ENCODE measurements at places on chromosomes 4 and X.

DNA sequence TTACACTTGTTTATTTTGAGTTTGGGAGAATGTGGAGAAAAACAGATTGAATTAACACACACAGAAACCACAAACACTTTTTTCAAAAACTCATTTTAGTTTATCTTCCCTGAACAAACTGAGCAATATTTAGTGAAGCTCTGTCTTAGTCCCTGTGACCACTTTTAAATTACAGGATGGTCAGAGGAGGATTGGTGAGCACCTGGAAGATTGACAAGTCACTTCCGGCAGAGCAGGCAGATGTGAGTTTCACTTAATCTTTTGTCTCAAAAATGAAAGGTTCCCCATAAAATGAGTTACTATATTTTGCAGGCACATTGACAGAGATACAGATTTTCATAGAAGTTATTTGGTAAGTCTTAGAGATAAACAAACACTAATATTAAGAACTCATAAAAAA, 970.1 kb downstream of the ADGRL3 start:
- DNase-seq: no peak

GRCh38 chrX:21725496-21725895, 32.4 kb downstream of the SMPX start:
- no peak for DNase-seq

DNA sequence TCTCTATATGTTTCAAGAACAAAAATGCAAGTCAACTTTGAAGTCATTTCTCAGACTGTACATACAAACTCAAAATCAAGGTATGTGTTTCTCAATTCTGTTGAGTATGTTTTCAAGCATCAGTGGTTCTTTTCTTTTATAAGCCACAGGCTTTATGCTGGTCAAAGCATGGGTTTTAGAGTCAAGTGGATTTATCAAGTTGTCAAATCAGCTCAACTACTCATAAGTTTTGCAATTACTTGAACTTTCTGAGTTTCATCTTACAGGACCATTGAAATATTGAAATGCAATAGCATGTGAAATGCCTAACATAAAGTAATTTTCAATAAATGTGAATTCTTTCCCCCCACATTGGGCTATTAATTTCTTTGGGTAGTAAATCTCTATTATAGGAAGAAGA, 239.9 kb upstream of the DKK2 start:
- no peak for DNase-seq

GRCh38 chr4:48331577-48332330, 9.6 kb upstream of the SLAIN2 start:
- no peak for DNase-seq

GRCh38 chrX:146481735-146482134, 327.8 kb upstream of the CXorf51B start:
- no peak for DNase-seq

- no peak for DNase-seq
Observed at GRCh38 chr4:76447393-76447851, 12.4 kb downstream of the SHROOM3 start.

DNA sequence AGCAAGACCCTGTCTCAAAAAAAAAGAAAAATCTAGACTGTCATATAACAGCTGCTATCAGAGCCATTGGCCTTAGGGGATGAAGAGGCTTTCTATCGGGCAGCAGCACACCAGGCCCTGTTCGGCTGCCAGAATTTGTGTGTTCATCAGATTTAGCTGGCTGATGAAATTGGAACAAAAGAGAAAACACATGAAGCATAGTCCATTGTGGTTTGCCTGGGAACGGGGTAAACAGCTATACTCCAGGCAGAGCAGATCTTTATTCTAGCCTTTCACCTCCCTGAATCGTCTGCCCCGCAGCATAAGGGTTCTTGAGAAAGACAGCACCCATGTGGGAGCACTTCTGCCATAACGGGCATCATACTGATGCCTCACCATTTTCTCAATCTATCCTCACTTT, 11.6 kb downstream of the TKTL1 start:
- no peak for DNase-seq

- DNase-seq: no peak
Observed at GRCh38 chr4:72983709-72984108, 85.8 kb downstream of the COX18 start.

DNA sequence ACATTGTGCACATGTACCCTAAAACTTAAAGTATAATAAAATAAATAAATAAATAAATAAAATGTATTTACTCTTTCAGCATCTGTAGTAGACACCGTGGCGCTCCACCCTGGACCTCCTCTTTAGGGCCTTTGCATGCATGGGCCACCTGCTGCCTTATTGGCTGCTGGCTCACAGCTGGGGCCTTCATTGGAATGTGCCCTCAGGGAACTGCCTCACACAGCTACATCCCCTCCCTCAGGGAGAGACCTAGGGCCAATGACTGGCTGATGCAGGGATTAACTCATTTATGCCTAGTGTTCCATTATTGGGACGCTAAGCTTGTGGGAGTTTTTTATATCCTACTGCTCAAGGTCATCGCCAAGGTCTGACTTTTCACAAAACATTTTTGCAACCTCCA, 302.9 kb upstream of the FTHL17 start:
- DNase-seq: no peak

DNA sequence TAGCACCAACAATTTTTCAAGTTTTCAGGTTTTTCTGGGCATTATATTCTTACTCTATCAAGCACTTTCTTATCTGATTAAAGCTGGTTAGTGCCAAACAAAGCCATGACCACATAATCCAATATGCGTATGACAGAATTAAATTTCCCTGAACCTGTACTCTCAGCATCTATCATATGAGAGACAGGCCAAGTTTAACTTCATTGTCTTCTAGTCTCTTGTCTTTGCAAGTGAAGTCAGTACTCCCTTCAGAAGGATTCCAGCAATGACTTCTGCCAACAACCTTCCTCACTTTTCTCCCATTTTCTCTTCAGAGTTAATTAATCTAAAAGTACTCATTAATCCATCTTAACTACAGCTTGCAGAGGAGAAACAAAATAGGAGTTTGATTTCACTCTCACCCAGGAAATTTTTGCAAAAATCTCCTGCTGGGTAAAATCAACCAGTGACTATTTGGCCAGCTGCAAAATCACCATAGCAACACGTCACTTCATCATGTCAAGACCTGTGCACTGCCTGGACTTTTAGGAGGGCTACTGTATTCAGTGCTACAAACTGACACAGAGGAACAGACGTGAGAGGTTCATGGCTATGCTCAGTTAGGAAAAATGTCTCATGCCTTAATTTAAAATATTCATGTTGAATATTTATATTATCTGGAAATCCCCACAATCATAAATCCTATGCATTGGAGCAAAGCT, 208.4 kb downstream of the ANTXR2 start:
- no peak for DNase-seq

GRCh38 chr4:47071901-47072341, 40.6 kb downstream of the GABRB1 start:
- no peak for DNase-seq

- no peak for DNase-seq
Observed at GRCh38 chr4:124529131-124529530, 183.4 kb downstream of the ANKRD50 start.

DNA sequence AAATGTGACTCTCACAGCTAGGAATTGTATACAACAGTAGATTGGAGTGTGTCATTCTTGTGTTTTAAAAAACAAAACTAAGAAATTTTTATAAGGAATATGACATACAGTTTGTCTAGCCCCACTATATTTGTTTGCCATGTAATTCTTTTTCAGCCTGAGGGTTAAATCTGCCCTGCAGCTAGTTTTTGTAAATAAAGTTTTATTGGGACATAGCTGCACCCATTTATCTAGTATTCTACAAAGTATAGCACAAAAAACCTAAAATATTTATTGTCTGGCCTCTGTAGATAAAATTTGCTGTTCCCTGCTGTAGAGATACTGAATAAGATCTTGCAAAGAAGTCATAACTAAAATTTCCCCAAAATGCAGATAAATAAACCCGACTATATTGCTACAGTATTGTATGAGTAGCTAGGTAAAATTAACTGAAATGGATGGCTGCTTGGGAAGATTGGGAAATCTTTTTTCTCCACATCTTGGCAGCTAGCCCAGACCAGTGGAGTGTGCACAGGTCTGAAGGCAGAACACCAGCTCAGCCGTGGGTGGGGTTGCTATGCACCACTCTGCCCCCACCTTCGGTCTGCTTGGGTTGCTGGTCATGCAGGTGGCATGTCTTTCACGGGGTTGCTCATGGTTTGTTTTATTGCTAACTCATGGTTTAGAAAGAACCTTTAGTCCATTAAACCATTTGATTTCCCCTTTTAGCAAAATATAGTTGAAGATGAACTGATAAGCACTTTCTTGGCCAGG, 127.9 kb downstream of the KLHL8 start:
- no peak for DNase-seq

DNA sequence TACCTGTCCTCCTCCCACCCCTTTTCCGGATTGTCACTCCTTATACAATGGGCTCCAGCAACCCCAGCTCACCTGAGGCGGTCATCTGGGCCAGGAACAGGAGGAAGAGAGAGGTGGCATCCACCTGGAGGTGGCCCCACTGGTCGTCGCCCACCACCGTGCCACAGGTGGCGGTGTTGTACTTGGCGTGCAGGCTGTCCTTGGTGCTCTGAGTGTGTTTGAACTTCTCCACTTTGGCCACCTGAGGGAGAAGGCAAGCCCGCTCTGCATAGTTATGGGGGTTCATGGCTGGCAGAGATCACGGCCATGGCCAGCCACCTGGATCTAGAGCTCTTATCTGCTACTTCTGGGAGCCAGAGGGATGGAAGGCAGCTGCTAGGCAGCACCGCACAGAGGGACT, 32.9 kb downstream of the PHKA2 start:
- no peak for DNase-seq

DNA sequence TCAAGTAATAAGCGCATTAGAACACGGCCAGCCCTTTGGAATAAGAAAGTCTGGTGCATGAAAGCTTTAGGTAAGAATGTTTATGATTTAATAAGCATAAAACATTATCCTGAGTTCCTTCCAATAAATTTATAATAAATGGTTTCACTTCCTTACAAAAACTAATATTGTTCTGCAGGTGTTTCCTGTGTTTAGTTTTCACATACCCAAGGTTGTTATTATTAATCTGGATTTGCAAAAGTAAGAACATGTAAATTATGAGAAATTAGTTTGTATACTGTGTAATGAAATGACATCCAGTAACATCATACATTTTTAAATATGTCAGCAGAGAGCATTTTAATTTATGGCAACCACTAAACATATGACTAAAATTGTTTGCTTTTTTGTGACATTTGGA, 72.1 kb downstream of the BANK1 start:
- no peak for DNase-seq

DNA sequence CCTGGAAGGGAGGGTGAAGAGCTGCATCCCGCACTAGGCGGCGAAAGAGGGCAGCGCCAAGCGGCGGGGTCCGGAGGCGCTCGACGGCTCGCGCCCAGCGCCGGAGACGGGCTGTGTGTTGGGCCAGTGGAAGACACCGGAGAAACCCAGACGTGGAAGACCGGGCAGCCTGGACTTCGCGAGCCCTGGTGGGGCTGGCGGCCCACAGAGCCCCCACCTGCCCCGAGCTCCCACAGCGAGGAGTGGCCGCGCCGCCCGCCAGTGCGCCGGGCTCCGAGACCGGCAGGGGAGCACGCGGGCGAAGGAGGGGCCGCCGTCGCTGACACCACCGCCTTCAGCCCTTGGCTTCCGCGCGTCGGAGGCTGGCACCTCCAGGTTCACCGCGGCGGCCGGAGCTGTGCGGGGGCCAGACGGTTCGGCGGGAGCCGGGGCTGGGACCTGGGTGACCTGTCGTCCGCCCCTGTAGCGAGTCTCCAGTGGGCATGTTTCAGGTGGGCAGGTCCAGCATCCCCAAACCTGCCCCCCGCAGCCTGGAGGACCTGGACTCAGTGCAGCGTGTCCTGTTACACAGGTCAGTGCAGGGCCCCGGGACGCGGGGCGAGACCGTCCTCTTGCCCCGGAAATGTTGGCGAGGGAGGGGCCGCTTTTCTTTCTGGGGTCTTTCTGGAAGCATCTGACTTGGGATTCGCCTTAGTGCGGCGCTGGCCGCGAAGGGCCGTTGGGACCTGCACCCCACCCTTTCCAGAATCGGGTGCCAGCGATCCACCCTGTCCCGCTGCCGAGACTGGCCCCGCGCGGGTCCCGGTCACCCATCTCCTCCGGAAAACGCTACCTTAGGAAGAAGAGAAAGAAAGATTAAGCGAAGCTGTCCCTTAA, 9.6 kb upstream of the INTU start:
- no peak for DNase-seq

GRCh38 chrX:16756724-16757123, 29.5 kb upstream of the TXLNG start:
- DNase-seq: no peak

GRCh38 chr4:176193938-176194337, 1.4 kb downstream of the SPATA4 start:
- no peak for DNase-seq

DNA sequence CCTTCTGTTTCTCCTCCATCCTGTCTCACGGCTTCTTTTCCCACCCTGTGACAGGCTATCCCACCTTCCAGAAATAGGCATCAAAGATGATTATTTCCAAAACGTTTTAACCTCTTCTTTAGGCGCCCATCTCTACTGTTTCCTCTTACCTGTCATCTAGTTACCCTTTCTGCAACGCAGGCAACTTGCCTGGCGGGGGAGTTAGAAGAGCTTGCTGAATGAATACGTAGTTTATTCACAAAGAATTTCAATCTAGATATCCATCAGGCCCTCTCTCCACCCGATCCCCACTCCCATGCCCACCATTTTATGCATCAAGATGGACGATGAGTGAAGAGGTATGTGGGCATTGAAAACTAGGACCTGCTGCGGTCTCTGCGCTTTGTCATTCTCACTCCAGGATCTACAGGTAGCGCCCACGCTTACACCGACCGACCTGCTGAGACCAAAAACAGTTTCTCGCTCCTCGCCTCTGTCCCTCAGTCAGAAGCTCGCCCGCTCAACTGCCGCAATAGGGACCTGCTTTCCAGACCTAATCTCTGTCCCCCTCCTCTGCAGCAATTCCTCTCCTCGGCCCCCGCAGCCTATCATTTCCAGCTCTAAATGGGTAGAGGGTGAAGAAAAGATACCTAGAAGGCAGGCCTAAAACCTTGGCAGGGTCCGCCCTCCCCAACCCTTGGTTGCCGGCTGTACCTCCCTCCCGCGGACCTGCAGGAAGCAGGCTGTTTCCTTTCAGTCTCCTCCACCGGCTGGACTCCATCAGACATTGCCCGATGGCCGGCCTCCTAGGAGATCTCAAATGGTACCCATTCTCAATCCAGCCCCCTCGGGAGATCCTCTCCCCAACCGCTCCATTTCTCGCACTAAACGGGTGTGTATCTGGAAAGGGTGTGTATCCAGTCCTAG, 624 bp downstream of the BEX5 start:
- peak; percentile 1 for DNase-seq

DNA sequence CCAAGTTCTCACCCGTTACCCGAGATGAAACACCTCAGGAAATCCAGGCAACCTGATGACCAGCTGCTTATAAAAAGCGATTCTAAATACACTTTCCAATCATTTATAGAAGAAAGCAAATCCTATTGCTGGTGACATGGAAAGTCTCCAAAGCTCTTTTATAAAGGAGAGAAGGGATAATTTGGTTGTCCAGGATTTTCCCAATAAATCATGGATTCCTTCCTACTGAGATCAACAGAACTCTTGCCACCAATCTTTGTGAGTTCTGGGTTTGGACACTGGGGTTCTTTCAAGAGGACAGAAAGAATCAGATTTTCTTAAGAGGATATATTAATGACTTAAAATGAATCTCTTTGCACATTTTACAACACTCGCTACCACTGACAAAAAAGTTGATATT, 24.7 kb upstream of the SOD3 start:
- DNase-seq: no peak
